NCI-H774 (cell line): ENCODE measurements at places on chromosomes 6 and 20.
A peak's percentile ranks its signal among the peaks of the same experiment; 100 is the strongest.

DNA sequence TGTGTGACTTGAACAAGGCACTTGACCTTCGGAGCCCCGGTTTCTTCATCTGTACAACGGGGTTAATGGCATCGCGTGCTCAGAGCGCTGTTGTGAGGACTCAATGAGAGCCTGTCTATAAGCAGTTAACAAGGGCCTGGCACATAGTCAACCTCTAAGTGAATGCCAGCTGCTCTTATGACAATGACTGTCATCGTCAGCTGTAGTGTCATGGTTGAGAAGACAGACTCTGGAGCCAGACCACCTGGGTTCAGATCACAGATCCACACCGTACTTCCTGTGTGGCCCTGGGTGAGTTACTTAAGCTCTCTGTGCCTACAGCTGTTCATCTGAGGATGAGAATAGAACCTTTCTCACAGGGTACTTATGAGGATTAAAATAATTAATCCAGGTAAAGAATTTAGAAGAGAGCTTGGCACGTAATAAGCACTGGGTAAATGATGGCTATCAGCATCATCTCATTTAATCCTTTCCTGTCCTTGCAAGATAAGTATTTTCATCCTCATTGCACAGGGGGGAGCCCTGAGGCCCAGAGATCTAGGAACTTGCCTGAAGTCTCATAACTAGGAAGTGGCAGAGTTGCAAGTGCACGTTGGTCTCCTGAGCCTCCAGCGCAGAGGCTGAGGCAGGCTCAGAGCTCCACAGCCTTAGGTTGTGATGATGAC is 105.3 kb downstream of the EYA2 start:
- DNase-seq: peak; percentile 48

- DNase-seq: no peak
Measured at GRCh38 chr6:157223021-157223430, 100.3 kb downstream of the TMEM242 start.

- no peak for DNase-seq
Measured at GRCh38 chr20:17728074-17728473, 28.3 kb downstream of the BANF2 start.

DNA sequence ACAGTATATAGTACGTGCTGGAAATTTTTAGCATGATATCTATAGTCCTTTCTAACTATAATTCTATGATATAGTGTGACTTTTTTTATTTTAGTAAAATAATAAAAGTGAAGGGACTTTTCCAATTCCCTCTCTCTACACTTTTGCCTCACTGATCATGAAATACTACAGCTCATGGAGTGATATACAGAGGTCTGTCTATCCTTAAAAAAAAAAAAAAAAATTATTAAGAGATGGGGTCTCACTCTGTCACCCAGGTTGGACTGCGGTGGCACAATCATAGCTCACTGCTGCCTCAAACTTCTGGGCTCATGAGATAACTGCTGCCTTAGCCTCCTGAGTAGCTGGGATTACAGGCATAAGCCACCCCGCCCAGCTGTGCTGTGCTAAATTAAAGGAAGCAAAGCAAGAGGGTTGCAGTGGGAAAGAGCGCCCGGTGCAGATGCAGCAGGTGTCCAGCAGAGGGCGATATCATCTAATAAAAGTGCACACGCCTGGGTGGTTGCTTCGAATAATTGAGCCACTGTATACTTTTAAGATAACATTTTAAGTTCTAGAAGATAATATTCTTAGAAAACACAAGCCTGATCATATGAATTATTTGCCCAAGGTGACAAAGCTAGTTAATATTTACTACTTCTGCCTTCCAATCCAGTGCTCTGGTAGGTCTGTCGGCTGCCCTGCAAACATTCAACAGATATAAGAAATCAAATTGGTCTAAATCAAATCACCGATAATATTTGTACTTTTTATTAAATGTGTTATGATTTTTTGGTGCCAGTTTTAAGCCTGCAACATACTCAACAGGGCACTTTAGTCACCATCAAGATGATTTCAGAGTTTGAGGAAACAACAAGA is 94.9 kb upstream of the NT5E start:
- peak; percentile 50 for DNase-seq

DNA sequence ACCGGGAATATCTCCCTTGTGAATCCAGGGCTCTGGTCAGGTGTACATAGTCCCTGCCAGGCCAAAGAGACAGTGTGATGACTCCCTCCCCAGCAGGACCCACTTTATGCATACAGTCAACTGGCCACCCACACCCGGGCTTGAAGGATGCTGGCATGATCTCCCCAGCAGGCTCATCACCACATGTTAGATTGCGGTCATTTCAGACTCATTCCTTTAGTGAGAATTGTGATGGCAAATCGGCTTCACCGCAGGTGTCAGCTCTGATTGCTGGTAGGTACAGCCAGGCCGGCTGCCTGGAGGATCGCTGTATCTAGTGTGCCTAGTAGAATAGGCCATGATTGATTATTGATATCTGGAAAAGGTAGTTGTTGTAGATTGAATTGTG is 24.5 kb downstream of the CD83 start:
- no peak for DNase-seq

GRCh38 chr6:119649531-119649930 is 300.0 kb upstream of the MAN1A1 start:
- DNase-seq: no peak

DNA sequence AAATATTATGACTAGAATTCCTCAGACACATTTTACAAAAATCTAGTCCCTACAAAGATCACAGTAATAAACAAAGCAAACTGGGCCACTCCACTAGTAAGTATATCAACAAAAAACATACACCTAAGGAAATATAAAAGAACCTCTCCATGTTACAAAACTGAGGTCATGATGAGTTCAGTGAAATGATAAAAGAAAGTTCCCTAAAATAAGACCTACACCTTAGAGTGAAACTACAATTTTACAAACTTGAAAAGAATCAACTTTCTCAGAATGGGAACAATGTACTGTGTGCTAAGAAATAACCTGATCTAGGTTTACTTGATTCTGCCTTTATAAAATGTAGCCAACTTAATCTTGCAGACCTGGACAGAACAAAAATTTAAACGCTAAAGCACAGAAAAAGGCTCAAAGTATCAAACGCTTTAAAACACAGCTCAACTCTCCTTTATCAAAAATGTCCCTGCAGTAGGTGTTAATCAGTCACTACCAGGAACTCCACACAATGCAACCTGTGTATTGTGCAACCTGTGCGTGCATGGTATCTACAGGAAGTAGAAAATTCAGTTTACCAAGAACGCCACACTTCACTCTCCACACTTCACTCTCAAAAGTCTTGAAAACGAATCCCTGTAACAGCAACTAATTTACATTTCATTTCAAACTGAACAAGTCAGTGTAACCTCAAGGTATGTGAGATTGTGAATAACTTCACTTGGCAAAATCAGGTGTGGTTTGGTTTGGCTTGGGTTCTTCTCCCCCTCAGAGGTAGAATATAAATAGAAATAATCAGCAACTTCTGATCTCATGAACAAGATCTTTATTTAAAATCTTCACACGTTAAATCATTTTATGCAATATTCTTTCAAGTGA is 1.8 kb downstream of the RALGAPA2 start:
- no peak for DNase-seq

DNA sequence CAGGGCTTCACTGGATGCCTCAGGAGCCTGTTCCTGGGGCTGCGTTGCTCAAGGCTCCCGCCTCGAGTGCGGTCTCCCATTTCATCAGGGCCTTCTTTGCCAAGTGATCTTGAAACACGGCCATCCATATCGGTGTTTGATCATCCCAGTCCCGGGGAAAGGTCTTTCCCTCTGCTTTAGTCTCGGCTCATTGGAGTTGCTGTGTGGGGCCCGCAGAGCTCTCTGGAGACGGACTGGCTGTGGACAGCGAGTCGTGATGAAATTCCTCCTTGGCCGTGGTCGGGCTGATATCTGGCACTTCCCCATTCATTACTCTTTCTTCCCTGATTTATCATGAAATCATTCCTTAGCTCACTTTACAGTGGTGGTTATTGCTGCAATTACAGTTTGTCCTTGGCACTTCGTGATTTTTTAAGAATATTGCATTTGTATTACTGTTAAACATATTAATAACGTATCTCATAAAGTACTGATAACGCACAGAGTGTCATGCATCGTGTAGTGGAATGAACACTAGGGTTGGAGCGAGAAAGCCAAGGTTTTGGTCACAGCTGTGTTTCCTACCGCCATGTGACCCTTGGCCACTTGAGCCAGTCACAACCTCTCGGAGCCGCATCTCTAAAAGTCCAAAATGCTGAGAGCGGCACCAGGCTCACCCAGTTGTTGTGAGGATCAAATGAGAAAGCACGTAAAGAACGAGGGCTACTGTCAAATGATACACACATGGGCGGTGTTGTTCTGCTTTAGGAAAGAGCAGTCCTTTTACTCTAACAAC is 71.8 kb downstream of the MTHFD1L start:
- no peak for DNase-seq

GRCh38 chr20:62966212-62967148 is 14.0 kb downstream of the SLC17A9 start:
- no peak for DNase-seq

GRCh38 chr6:151349651-151350270 is 41.6 kb downstream of the ZBTB2 start:
- no peak for DNase-seq
